ENCODE measurements at places on chromosomes 2 and 18. TPM values are rescaled to one million over a fixed set of nuclear protein-coding genes. Genes with fewer than 3 reads are reported as not detected.

GRCh38 chr2:127313406-127313805 is 19.5 kb upstream of the ERCC3 start:
- peaks cover 50% of the 10 kb centered on the region for H3K36me3 ChIP-seq
- H3K27ac ChIP-seq, result no peak overlapping the region
- no peak for DNase-seq
- H3K4me3 ChIP-seq, result no peak overlapping the region
- no peaks in the 10 kb centered on the region for H3K27me3 ChIP-seq

DNA sequence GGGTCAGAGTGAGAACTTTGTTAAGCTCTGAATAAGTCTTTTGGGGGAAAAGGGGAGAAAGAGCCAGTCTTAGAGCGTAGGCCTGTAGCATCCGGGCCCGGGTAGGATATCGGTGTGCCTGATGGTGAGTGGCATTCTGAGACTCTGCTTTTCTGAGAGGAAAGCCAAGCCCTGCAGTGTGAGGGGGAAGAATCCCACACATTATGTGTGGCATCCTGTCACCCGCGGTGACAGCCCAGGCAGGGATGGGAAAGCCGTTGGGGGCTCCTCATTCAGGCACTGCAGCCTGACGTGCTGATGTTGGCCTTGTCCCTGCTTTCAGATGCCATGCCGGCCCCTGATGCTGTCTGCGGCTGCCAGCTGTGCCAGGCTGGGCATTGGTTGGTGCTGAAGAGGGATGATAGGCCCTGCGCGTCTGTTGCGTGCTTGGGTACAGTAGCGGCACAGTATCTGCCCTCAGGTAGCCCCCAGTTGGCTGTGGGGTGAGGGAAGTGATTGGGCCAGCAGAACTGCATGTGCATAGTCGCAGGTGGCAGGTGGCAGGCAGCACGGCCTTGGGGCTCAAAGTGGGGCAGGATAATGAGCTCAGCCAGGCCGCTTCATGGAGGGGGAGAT is 37.6 kb downstream of the GLI2 start:
- H3K27ac ChIP-seq, result peak overlapping the region; percentile 80
- no peaks in the 10 kb centered on the region for H3K27me3 ChIP-seq
- no peak overlapping the region for H3K4me3 ChIP-seq
- DNase-seq, result no peak
- no peaks in the 10 kb centered on the region for H3K36me3 ChIP-seq
- peaks cover 32% of the 10 kb centered on the region for H3K4me1 ChIP-seq

Gene CD207
- not detected for total RNA-seq

GRCh38 chr2:195595825-195596224 is 61.2 kb upstream of the SLC39A10 start:
- H3K27me3 ChIP-seq, result no peaks in the 10 kb centered on the region
- peaks cover 8% of the 10 kb centered on the region for H3K4me1 ChIP-seq
- no peak overlapping the region for H3K4me3 ChIP-seq
- no peaks in the 10 kb centered on the region for H3K36me3 ChIP-seq

GRCh38 chr2:53445383-53446070 is 322.1 kb upstream of the CHAC2 start:
- H3K36me3 ChIP-seq, result no peaks in the 10 kb centered on the region
- H3K4me1 ChIP-seq, result peaks cover 12% of the 10 kb centered on the region
- DNase-seq, result peak; percentile 89
- no peaks in the 10 kb centered on the region for H3K27me3 ChIP-seq
- peak overlapping the region; percentile 31 for H3K27ac ChIP-seq

- H3K27me3 ChIP-seq, result no peaks in the 10 kb centered on the region
- no peak overlapping the region for H3K4me3 ChIP-seq
- no peak overlapping the region for H3K27ac ChIP-seq
- H3K36me3 ChIP-seq, result no peaks in the 10 kb centered on the region
- no peaks in the 10 kb centered on the region for H3K4me1 ChIP-seq
- DNase-seq, result no peak
These were observed 98.5 kb downstream of the CERKL start for GRCh38 chr2:181558371-181558770.

- no peak overlapping the region for H3K27ac ChIP-seq
- no peak for DNase-seq
- H3K36me3 ChIP-seq, result no peaks in the 10 kb centered on the region
- no peaks in the 10 kb centered on the region for H3K4me1 ChIP-seq
These were observed 67.8 kb upstream of the HDAC4 start for GRCh38 chr2:239468491-239469105.

DNA sequence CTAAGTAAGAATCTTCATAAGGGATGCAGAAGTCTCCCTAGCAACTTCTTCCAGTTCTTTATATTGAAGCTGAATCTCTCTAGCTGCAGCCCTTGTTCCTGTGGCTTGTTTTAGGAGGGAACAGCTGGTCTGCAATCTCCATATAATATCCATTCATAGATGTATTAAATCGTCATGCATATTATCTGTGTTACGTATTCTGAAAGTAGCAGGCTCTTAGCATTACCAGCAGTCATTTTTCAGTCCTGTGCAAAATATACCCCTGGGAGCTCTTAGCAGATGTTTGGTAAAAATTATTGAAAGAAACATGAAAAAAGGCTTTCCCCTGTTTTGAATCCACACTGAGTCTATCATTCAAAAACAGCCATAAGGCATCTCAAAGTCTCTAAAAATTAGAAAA is 385.3 kb downstream of the IRS1 start:
- peaks cover 10% of the 10 kb centered on the region for H3K4me1 ChIP-seq
- no peak for DNase-seq
- no peak overlapping the region for H3K4me3 ChIP-seq
- no peaks in the 10 kb centered on the region for H3K27me3 ChIP-seq
- H3K36me3 ChIP-seq, result no peaks in the 10 kb centered on the region

- peak; percentile 15 for DNase-seq
- peaks cover 21% of the 10 kb centered on the region for H3K4me1 ChIP-seq
These were observed 56.5 kb downstream of the SLC8A1 start for GRCh38 chr2:40395169-40396073.

Gene FBXO41
- 1.0 TPM for total RNA-seq

DNA sequence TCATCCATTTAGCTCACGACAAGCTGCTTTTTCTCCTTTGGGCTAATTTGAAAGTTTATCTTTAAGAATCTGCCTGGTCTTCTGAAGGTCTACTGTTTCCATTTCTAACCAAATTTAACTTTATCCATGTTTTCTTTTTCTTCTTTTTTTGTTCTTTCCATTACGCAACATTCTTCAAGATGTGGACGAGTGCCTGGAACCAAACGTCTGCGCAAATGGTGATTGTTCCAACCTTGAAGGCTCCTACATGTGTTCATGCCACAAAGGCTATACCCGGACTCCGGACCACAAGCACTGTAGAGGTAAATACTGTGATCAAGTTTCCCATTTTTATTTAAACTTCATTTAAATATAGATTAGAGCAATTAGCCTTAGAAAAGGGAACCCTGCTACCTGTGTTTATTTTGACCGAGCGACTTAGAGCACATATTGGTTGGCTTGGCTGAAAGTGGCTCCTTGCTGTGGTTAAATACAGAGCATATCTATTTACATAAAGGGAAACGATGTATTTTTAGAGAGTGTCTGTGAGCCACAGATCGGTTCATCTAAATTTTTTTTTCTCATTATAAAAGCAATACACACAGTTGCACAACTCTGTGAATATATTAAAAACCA is 183.4 kb upstream of the RASGRP3 start:
- no peaks in the 10 kb centered on the region for H3K27me3 ChIP-seq
- no peak overlapping the region for H3K27ac ChIP-seq
- no peak for DNase-seq

DNA sequence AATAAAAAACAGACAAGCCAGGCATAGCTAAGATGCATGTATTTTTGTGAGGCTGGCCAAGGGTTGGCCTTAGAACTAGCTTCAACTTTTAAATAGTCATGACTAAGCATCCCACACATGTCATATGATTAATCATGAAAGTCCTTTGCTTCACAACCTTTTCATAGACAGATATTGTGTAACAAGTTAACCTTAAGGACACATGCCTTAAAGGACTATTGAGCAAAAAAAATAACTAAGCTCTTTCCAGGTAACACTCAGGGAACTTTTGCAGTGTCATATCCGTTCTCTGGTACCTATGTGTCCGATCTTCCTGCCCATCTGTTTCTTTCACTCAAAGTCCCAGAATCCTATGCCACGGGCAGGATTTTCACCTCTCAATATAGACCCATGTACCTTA is 498.4 kb downstream of the STK39 start:
- peak; percentile 4 for DNase-seq
- H3K27ac ChIP-seq, result no peak overlapping the region
- no peaks in the 10 kb centered on the region for H3K36me3 ChIP-seq
- no peak overlapping the region for H3K4me3 ChIP-seq
- no peaks in the 10 kb centered on the region for H3K27me3 ChIP-seq

DNA sequence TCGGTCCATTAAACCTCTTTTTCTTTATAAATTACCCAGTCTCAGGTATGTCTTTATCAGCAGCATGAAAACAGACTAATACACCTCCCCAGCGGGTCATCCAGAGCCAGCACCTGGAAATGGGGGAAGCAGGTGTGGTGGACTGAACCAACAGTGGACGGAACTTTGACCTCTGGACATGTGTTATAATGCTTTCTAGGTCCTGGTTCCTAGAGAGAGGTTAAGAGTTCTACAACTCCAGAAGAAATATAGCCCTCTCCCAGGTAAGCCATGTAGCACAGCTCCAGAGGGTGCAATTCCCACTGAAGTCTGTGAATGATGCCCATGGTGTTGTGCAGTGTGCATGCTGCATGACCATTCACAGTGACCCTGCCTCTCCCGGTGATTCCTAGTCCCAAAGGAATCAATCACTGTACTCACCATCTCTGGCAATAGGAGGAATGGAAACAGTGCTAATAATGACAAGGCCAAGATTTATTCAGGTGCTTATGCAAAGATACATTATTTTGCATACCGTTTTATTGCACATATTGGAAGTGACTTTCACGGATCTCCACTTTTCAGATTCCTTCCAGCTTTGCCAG is 45.2 kb upstream of the MYO1B start:
- H3K4me3 ChIP-seq, result no peak overlapping the region
- no peak overlapping the region for H3K27ac ChIP-seq
- DNase-seq, result no peak
- peaks cover 22% of the 10 kb centered on the region for H3K4me1 ChIP-seq
- H3K27me3 ChIP-seq, result no peaks in the 10 kb centered on the region

- no peak for DNase-seq
- peak overlapping the region; percentile 48 for H3K27ac ChIP-seq
- H3K4me1 ChIP-seq, result peaks cover 22% of the 10 kb centered on the region
- H3K4me3 ChIP-seq, result no peak overlapping the region
These were observed 6.0 kb downstream of the TTC31 start for GRCh38 chr2:74488643-74489481.

Gene AMER3
- not detected for total RNA-seq

Gene C2orf66
- not detected for total RNA-seq

Gene MOGAT1
- total RNA-seq, result not detected

GRCh38 chr2:25506226-25506625 is 164.5 kb upstream of the DNMT3A start:
- H3K36me3 ChIP-seq, result no peaks in the 10 kb centered on the region
- H3K4me1 ChIP-seq, result no peaks in the 10 kb centered on the region
- no peak for DNase-seq

Data from GM23248 (cell line).